ENCODE measurements at places on chromosomes 5 and 9. TPM values are rescaled to one million over a fixed set of nuclear protein-coding genes. Genes with fewer than 3 reads are reported as not detected.

DNA sequence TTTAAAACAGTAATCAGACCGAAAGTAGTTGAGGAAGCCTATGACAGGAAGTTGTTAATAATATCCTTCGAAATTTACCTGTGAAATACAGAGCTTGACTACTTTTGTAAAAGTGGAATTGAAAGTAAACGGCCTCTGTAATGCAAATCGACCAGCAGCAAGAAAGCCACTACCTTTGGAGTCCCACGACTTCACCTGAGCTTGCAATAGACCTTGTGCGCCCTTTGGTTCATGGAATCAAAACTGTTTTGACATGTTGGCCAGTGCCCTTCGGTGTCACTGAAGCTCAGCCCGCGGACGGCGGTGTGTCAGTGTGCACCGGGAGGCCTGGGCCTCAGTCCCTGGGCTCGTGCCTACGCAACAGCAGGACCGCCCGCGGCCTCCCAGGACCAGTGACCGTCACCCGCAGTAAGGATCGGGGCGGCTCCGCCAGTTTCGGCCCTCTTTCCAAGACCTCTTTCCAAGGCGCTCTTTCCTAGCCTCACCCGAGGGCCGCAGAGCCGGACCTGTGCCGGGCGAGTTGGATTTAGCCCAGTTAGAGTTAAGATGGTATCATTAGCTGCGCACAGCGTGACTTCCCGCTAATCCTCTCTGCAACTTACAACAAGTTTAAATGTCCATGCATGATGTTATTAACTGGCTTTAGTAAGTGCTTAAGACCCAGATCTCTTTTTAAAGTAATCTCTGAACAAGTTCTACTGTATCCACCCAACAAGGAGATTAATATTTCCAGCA is 223.3 kb downstream of the MEF2C start:
- DNase-seq, result no peak

- DNase-seq, result no peak
Measured at GRCh38 chr9:114220061-114220541, 64.8 kb downstream of the COL27A1 start.

DNA sequence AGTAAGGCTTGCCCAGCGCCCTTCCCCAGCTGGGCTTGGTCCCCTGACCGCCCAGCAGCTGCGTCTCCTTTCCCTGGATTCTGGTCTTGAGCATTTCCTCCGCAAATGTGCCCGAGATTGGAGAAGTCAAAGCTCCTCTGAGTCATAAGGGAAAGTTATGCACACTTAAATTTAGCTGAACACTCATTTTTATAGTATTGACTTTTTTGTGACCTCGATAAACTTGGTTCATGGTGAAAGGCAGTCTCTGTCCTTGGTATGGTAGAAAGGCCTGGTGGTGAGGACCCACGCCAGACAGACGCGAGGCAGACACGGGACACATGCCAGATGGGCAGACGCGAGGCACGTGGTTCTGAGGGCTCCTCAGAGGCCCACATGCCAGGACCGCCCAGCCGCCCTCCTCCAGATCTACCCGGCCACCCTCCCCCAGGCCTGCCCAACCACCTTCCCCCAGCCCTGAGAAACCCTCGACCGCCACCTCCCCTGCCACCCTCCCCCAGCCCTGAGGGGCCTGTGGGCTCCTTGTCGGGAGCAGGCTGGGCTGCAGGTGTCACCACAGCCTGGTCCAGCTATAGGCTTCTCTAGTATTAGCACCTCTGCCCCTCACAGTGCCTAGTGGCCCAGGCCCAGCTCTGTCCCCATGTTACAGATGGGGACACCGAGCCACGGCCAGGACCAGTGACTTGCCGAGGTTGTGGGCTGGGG is 60.9 kb upstream of the CACNA1B start:
- no peak for DNase-seq

The TXNDC8 gene
- total RNA-seq, result not detected

The INSL6 gene
- not detected for total RNA-seq

GRCh38 chr5:15995341-15996052 is 184.1 kb downstream of the MARCHF11 start:
- no peak for DNase-seq

GRCh38 chr5:132751444-132751843 is 4.2 kb downstream of the CCNI2 start:
- DNase-seq, result no peak
